ENCODE measurements at places on chromosomes 4 and X.

GRCh38 chrX:16828124-16828908 is 41.8 kb downstream of the RBBP7 start:
- DNase-seq: no peak

GRCh38 chrX:119230850-119231249 is 5.2 kb upstream of the PGRMC1 start:
- DNase-seq: no peak

DNA sequence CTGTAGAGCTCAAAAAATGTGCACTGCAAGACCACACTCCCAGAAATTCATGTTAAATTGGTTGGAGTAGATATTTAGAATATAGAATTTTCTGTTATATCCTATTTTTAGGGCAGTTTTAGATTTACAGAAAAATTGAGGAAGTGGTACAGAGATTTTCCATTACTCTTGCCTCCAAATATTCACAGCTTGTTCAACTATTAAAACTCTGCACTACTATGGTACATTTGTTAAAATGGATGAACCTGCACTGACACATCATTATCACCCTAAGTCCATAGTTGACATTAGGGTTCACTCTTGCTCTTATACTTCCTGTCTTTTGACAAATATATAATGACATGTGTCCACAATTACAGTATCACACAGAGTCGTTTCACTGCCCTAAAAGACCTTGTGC is 1724.5 kb downstream of the C4orf33 start:
- no peak for DNase-seq

GRCh38 chr4:60648774-60649173 is 551.4 kb upstream of the ADGRL3 start:
- DNase-seq: no peak

DNA sequence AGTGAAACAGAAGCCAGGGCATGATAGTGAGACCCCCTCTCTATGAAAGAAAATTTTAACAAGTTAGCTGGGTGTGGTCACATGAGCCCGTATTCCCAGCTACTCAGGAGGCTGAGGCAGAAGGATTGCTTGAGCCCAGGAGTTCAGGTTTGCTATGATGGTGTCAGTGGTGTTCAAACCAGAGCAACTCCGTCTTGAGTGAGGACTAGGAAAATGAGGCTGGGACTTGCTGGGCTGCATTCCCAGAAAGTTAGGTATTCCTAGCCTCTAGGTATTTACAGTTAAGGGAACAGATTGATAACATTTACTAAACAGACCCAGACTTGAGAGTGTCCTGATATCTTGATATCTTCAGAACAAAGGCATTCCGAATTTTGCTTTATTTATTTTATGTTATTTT is 37.0 kb upstream of the NOCT start:
- no peak for DNase-seq

DNA sequence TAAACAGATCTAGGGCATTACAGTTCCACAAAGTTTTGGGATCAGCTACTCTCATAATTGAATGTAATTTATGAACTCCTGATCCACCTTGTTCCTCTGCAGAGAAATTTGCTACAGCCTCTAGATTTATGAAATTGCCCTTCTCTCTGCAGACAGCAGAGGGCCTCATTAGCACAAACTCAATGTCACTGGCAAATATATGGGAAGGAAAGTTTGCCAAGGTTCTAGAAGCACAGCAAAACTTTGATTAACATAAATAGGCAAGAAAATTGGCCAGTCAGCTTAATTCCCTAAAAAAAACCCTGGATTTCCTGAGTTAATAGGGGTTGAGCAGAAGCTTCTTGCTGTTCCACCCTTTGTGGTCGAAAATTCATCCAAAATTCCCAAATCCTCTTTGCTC is 31.5 kb downstream of the PRPS1 start:
- no peak for DNase-seq

- DNase-seq: no peak
These were observed 84.3 kb downstream of the SPRY1 start for GRCh38 chr4:123480706-123481418.

DNA sequence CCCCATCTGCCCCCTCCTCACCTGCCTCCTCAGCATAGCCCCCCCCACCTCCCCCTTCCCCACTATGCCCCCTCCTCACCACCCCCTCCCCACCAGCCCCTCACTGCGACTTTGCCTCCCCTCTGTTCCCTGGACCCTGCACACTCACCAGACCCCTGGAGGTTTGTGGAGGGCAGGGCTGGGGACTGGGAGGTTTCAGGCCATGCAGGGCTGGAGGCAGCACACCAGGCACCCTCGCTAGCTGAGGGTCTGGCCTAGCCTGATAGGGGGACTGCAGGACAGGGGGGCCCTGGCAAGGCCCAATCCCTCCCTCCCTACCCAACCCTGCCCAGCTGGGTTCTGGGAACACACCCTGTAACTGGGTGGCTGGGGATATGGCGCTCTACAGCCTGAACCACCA is 28.0 kb downstream of the TACC3 start:
- DNase-seq: no peak

- DNase-seq: no peak
These were observed 1.5 kb upstream of the PRAF2 start for GRCh38 chrX:49075347-49075746.

DNA sequence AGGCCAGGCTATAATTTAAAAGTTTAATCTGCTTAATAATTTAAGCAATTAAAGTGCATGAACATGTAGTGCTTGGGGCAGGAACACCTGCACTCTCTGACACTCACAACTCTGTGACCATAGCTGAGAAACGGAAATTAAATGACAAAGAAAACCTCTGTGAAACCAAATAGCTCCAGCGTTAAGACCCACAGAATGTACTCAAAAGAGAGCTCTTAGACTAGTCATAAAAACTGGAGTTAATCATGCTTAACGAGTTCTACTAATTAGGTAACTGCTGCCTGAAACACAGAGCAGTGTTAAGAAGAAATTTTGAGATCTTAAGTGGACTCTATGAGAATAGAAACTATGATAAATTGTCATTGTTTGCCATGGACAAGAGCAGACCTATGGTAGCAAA is 174.4 kb upstream of the SPIN4 start:
- no peak for DNase-seq

- no peak for DNase-seq
These were observed 1.2 kb downstream of the UCHL1 start for GRCh38 chr4:41257906-41258305.

GRCh38 chr4:89556601-89557305 is 249.2 kb upstream of the GPRIN3 start:
- DNase-seq: no peak

DNA sequence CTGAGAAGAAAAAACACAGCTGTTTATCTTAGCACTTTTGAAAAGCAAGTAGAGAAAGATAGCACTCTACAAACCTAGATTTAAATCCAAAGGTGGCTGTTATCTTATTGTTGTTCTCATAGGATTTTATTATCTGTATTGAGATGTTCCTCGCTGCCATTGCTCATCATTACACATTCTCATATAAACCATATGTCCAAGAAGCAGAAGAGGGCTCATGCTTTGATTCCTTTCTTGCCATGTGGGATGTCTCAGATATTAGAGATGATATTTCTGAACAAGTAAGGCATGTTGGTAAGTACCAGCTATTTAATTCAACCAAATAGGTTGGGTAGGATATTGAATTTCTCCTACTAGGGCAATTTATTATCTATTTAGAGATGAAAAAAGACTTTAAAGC is 16.4 kb downstream of the TMEM184C start:
- DNase-seq: no peak

DNA sequence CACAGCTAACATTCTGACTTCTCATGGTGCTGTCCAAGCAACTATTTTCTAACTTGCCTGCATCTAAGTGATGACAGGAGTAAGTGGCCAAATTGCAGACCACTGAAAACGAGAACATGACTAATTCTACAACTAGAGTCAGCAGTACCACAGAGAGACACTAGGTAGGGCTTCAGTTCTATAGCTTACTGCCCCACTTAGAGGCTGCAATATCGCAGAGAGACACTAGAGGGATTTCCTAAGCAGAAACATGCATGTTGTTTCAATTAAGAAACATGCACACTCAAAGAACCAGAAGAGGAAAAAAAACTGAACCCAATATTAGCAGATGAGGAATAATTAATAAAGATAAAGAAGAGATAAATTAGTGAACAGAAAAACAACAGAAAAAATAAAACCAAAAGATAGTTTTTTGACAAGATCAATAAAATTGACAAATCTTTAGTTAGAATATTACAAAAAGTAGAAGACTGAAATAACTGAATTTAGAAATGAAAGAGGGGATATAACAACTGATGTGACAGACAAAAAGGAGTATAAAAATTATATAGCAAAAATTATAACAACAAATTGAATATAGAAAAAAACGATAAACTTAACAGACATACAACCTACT is 100.8 kb downstream of the SPIN4 start:
- DNase-seq: no peak

GRCh38 chr4:165502916-165503907 is 124.4 kb downstream of the CPE start:
- no peak for DNase-seq

DNA sequence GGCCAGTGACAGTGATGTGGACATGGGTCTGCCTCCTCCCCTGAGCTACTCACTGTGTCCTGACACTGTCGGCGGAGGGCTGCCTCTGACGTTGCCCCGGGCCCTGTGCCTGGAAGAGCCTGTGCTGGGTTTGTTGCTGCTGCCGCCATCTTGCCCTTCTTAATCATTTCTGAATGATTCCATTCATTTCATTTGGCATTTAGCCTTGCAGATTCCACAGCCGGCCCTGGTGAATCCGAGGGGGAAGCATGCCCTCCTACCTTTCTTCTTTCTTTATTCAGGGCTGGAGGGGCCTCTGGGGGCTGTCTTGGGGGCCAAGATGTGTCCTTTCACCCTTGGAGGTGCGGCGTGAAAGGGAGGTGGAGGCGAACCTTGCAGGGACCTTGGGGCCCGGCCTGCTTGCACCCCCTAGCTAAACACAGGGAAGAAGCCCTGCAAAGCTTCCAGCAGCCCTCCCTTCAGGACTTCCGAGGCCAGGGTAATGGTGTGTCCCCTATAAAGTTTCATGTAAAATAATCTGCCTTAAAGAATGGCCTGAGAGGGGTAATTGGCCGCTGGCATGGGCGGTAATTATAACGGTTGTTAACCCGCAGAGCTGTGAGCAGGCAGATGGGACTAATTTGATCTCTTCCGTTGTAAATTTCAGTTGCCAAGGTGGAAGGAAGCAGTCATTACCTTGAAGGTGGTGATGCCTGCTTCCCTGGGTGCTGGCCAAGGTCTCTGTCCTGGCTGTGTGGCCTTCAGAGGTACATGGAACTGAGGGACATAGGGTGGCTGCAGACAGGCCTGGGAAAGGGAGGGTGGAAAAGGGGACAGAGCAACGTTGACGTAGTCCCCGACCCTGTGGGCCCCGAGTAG is 92.3 kb downstream of the PSAPL1 start:
- no peak for DNase-seq

GRCh38 chr4:72900952-72901351 is 168.6 kb downstream of the COX18 start:
- DNase-seq: no peak

GRCh38 chrX:11996810-11997209 is 141.5 kb upstream of the FRMPD4 start:
- no peak for DNase-seq

DNA sequence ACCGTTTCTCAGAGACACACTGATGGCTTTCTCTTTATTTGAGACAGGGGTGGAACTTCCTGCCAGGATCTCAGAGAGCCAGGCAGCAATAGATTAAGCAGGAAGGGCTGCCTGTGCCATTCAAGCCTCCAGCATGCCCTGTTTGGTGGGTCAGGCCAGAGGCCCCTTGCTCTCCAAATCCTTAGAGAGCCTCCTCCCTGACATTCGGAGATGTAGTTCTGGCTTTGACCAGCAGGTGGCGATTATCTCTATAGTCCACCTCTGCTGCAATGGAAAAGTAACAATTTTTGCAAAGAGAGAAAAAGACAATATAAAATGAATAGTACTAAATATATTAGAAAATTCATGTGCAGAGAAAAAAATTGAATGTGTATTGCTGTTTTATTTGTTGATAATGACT is 93.9 kb downstream of the NXF2B start:
- no peak for DNase-seq

DNA sequence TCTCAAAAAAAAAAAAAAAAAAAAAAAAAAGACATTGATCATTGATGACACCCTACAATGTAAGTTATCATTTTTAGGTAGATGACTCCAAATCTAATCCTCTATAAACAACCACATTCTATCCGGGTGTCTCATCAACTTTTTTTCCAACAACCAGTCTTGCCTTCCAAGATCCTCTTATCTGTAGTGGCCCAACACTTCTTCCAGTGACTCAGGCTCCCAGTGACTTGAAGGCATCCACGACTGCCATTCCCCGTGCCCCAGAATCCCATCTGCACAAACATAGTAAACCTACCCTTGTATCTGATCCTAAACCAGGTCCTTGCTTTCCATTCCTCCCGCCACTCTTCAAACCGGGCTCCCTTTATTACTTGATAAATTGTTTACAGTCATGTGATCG is 15.6 kb upstream of the TSPAN5 start:
- no peak for DNase-seq

- no peak for DNase-seq
These were observed 84.8 kb downstream of the TNIP2 start for GRCh38 chr4:2671267-2671895.

DNA sequence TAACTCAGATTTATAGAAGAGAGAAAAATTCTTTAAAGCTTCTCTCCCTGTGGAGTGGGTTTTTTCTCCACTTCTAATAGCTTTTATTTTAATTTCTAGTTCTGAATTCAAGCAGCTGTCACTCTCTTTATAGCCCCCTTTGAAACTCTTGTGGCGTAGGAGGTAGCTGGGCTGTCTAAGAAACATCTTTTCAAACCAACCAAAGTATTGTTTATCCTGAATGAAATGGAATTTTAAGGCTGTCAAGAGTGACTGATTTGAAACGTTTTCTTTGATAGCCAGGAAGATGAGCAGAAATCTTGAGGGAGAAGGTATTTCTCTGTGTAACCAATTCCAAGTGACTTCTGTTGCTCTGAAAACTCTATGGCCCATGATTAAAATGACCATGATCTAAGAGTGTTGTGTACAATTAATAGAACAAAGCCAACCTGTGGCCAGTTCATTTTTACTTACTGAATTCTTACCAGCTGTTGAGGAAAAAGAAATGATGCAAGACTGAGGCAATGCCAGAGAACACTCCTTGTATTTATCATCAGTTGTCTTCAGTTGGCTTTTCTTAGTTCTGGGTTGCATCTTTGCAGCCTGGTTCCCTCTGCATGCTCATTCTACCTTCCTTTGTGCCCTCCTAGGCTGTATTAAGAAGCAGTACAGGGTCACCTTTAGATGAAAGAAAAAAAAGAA is 298.4 kb downstream of the ARHGAP10 start:
- DNase-seq: no peak

- DNase-seq: no peak
These were observed 437.6 kb downstream of the IL1RAPL1 start for GRCh38 chrX:29024871-29025270.

GRCh38 chr4:67436742-67437141 is 108.6 kb downstream of the CENPC start:
- no peak for DNase-seq

DNA sequence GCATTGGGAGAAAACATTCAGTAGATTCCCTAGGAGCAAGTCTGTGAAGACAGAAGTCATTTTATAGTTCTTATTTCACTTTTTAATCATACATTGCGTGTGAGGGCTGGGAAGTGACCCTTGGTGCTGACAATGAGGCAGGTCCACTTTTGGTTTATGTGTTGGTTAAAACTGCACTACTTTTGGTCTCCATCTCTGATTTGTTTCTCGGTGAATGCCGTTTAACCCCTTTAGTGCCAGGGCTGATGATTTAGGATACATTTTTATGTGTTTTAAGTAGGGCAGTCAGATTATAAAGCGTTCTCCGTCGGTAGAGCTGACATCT is 110.4 kb downstream of the AFF1 start:
- no peak for DNase-seq

- no peak for DNase-seq
These were observed 687.7 kb downstream of the TRAM1L1 start for GRCh38 chr4:116397714-116398113.

All from amygdala (tissue), 56 donors.